Body of pancreas (tissue), 4 donors: ENCODE measurements at places on chromosomes 3 and 15.

- no peak for DNase-seq
- H3K36me3 ChIP-seq, result no peaks in the 10 kb centered on the region
- H3K4me3 ChIP-seq, result no peak overlapping the region
- H3K27ac ChIP-seq, result no peak overlapping the region
- H3K27me3 ChIP-seq, result no peaks in the 10 kb centered on the region
Observed at GRCh38 chr3:50160561-50160983, 5.4 kb downstream of the SEMA3F start.

DNA sequence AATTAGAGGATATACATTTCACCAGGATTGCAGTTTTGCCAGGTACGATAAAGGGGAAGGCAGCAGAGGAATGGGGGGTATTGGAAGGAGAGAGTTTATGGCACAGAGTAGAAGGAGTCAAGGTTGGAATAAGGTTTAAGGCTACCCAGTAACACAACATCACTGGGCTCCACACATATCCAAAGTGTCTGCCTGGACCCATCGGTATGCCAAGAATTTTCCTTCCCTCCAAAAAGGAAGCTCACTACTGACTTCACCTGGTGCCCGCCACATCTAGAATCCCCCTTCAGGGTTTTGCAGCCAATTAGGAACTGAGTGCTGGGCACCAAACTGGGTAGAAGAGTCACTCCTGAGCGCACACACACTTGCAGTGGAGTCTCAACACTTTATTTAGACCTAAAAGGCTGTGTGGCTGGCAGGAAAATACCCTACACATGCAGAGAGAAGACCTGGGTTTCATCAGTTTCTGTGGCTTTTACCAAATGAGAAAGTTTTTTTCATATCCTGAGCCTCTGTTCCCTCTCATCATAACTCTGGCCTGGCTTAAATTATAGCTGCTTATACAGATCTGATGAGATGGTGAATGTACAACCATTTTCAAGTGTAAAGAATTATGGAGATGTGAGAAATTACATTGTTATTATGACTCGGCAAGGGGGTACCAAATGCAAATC, 190.8 kb upstream of the LPP start:
- H3K36me3 ChIP-seq, result no peaks in the 10 kb centered on the region
- no peak overlapping the region for H3K27ac ChIP-seq
- H3K4me1 ChIP-seq, result peaks cover 8% of the 10 kb centered on the region
- no peak for DNase-seq

- no peak overlapping the region for H3K27ac ChIP-seq
- H3K36me3 ChIP-seq, result no peaks in the 10 kb centered on the region
- DNase-seq, result no peak
- no peak overlapping the region for H3K4me3 ChIP-seq
- H3K27me3 ChIP-seq, result no peaks in the 10 kb centered on the region
Observed at GRCh38 chr3:46221938-46222337, 13.8 kb upstream of the CCR1 start.

- H3K27me3 ChIP-seq, result no peaks in the 10 kb centered on the region
- no peak overlapping the region for H3K4me3 ChIP-seq
- DNase-seq, result no peak
- H3K27ac ChIP-seq, result no peak overlapping the region
- H3K36me3 ChIP-seq, result no peaks in the 10 kb centered on the region
- H3K4me1 ChIP-seq, result no peaks in the 10 kb centered on the region
Observed at GRCh38 chr3:192864941-192865340, 52.7 kb downstream of the MB21D2 start.

GRCh38 chr3:186990878-186991308, 60.6 kb downstream of the ST6GAL1 start:
- H3K27me3 ChIP-seq, result no peaks in the 10 kb centered on the region
- no peak for DNase-seq
- H3K27ac ChIP-seq, result no peak overlapping the region
